Sciatic nerve (tissue), 2 donors: ENCODE measurements at places on chromosomes 5 and 9. TPM values are rescaled to one million over a fixed set of nuclear protein-coding genes. Genes with fewer than 3 reads are reported as not detected.
A peak's percentile ranks its signal among the peaks of the same experiment; 100 is the strongest.

NUTM2G gene
- total RNA-seq, result not detected

GRIN1 gene
- not detected for total RNA-seq

SIMC1 gene
- 15.6 TPM for total RNA-seq

DNM1 gene
- 52.7 TPM for total RNA-seq

EGR1 gene
- 137 TPM for total RNA-seq

AMACR gene
- 7.6 TPM for total RNA-seq

GARIN3 gene
- not detected for total RNA-seq

MEIKIN gene
- total RNA-seq, result not detected

PAEP gene
- not detected for total RNA-seq

DNA sequence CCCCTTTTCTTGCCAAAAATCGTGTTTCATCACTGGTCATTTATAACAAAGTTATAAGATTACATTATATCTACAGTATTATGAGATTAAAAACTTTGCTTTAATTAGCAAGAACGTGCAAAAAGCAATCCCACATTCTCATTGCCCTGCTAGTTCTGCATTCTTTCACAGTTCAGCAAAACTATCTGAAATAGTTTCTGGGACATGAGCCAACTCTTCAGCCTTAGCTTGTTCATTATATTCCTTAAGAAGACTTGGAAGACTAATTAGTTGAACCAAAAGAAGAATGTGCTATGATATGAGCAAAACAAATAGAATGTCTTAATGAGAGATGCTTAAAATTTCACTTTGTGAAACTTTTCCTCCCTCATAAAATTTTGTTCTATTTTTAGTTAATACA is 76.7 kb downstream of the ITGA1 start:
- DNase-seq, result no peak

DNA sequence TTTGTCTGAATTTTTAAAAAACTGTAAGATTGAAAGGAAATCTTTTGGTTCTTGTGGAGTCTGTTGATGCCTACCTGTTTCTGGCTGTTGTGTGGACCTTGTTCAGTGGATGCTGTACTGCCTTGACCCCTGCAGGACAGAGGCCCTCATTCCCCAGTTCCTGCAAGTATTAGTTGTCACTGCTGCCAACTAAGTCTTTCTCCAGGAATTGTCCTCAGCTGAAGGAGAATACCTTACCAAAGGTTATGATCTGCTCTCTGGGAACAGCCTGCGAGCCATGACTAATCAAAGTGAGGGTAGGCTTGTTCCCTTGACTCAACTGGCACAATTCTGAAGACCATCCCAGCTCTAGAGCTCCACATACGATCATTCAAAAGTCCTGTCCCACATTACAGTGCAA is 145.3 kb upstream of the FST start:
- no peak for DNase-seq

GRCh38 chr5:109102096-109102690 is 307.6 kb downstream of the PJA2 start:
- DNase-seq, result no peak

DNA sequence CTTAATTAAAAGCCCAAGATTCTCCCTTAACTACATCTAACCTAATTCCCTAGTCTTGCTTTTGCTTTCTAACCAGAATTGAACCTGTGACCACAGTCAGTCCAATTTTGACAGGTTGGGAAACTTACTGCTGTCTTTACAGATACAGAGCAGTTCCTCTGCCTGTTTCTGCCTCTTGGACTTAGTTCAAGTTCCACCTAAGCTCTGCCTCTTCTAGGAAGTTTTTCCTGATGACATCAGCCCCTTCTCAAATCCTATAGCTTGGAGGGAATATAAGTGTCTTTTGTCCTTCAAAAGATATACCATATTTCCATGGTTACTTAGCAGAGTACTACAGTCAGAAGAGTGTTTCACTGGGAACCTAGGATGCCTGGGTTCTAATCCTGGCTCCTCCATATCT is 31.7 kb downstream of the BRINP1 start:
- no peak for DNase-seq

- no peak for DNase-seq
Measured at GRCh38 chr9:131704141-131704983, 35.5 kb downstream of the RAPGEF1 start.

DNA sequence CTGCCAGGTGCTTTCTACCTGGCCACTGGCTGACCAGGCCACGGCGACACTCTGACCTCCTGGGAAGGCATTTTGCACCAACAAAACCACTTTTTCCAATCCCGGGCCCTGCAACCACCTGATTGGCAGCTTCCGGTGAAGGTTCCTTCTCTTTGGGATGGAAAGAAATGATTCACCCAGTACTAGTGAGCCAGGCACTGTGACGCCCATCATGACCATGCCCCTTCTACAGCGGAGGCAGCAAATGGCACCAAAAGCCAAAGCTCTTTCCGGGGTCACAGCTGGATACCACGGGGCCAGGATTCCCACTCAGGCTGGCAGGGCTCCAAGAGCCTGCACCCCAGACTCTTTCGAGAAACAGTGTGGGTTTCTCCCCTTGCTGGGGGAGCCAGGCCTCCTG is 4.7 kb downstream of the NOTCH1 start:
- no peak for DNase-seq

DNA sequence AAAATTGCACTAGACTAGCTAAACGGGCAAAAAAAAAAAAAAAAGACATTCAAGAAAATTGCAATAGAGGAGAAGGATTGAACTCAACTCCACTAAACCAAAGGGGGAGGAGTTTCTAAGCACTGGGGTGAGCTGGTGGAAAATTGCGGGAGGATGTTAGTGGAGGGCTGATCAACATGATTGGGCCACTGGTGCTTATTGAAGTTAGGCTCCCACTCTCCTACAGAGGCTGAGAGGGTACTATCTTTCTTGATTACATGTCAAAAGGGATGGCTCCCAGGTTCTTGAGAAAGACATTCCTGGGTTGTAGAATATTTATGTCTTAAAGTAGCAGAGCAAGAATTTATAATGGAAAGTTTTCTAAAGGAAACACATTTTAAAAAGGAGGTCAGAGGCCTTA is 38.0 kb downstream of the CAMK4 start:
- DNase-seq, result no peak

GRCh38 chr9:120376101-120376500 is 203.9 kb downstream of the CDK5RAP2 start:
- no peak for DNase-seq

- no peak for DNase-seq
Measured at GRCh38 chr5:151570512-151571269, 20.4 kb downstream of the FAT2 start.

- DNase-seq, result no peak
Measured at GRCh38 chr5:39394946-39395345, 29.8 kb downstream of the DAB2 start.

- peak; percentile 82 for DNase-seq
Measured at GRCh38 chr5:172164769-172165212, 23.2 kb downstream of the STK10 start.

GRCh38 chr9:110340306-110340705 is 2.6 kb upstream of the TXNDC8 start:
- no peak for DNase-seq

- no peak for DNase-seq
Measured at GRCh38 chr5:109630093-109630492, 59.6 kb upstream of the MAN2A1 start.

DNA sequence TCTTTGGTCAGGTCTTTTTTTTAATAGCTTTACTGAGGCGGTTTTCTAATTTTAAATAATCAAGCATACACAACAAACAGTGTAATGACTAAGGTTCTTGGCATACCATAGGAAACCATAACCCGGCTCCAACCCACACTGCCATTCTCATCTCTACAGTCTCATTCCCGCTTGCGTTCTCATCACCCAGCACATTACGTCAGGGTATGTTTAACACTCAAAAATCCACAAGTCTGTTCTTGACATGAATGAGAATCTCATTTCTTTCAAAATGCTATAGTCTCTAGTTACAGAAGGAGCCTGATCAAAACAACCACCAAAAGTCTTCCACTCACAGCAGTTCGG is 505 bp downstream of the C5orf34 start:
- DNase-seq, result no peak

DNA sequence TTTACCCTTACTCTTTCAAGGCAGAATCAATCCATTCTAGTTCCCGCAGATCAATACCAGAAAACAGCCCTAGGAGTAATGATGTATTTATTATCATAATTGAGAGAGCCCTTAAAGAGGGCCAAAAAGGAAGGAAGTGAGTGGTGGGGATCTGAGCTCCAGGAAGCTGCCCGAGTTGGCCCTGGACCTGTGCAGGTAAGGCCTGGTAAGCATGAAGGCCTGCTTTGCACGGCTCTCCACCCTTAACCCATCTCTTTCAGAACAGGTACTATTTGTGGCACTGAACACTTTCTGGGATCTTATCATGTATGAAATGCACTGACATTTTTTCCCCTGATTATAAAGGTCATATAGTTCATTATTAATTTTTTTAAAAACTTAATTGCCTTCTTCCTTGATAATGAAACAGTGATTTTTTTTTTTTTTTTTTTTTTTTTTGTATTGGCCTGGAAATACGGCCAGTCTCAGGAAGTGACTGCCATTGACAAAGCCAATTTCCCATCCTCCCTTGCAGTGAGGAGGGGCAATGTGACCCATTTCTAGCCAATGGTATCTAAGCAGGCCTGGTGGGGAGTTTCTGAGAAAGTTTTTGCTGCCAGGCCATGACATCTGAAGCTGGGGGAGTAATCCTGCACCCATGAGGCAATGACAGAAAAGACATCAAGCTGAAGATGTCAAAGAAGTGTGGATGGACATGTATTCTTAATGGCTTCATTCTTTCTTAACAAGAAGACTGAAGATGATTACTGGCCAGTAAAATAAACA is 6.3 kb upstream of the MVB12B start:
- DNase-seq, result no peak

GRCh38 chr9:121567500-121568342 is 68.1 kb upstream of the GGTA1 start:
- no peak for DNase-seq
